ENCODE measurements at places on chromosomes 2 and 18. TPM values are rescaled to one million over a fixed set of nuclear protein-coding genes. Genes with fewer than 3 reads are reported as not detected.

- no peak for DNase-seq
Observed at GRCh38 chr18:39329496-39330275, 1764.1 kb upstream of the CELF4 start.

- peak; percentile 90 for DNase-seq
Observed at GRCh38 chr18:3649633-3650426, 199.9 kb downstream of the TGIF1 start.

DNA sequence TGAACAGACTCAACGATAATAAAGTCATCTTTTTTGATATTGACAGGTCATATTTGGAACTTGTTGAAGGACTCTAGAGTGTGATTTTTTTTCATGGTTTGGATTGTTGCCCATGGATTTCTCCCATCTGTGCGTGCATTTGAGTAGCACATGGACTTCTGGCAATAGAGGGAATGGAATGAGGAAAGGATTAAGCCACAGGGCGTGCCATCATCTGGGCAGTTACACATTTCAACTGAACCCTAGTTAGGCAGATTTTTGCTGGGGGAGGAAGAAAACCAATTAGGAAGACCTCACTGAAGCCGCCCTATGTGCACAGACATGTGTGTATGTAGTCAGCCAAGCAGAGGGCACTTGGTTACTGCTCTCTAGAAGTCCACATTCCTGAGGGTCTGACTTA lies 72.6 kb downstream of the TPGS2 start:
- DNase-seq, result no peak

The NAB1 gene
- 32.1 TPM for total RNA-seq

GRCh38 chr18:5309888-5310470 lies 14.5 kb upstream of the ZBTB14 start:
- peak; percentile 12 for DNase-seq

DNA sequence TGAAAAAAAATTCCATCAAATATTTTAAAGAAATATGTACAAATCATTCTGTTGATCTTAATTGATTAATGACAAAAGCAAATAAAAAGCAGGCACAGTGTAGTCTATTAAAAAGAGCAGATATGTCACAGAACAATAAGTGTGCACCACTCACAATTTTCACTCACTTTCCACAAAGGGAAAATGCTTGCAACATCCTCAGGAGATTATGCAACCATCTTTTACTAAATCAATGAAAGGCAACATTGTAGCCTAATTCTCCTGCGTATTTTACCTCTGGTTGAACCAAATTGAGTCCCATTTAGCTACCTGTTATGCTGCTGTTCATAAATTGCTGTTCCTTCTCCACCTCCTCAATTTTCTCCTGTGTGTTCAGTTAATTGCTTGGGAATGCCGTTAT lies 1346.8 kb upstream of the PIK3C3 start:
- no peak for DNase-seq

- peak; percentile 25 for DNase-seq
Observed at GRCh38 chr2:3805201-3805939, 102.0 kb downstream of the DCDC2C start.

DNA sequence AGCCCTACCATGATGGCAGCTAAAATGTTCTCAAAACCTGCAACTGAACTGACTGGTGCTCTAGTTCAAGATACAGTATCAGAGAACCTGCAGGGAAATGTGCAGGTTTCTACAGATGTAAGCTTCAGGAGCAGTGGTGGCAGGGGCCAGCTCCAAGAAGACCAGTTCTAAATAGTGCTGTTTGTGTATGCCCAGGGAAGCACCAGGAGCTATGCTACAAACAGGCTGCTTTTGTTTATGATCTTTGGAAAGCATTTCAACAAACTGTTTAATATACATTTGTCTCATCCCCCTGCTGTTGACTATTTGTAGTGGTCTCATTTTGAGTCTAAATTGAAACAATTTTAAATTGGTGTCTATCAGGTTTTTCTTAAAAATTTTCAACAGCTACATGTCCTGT lies 20.7 kb downstream of the FZD5 start:
- no peak for DNase-seq

DNA sequence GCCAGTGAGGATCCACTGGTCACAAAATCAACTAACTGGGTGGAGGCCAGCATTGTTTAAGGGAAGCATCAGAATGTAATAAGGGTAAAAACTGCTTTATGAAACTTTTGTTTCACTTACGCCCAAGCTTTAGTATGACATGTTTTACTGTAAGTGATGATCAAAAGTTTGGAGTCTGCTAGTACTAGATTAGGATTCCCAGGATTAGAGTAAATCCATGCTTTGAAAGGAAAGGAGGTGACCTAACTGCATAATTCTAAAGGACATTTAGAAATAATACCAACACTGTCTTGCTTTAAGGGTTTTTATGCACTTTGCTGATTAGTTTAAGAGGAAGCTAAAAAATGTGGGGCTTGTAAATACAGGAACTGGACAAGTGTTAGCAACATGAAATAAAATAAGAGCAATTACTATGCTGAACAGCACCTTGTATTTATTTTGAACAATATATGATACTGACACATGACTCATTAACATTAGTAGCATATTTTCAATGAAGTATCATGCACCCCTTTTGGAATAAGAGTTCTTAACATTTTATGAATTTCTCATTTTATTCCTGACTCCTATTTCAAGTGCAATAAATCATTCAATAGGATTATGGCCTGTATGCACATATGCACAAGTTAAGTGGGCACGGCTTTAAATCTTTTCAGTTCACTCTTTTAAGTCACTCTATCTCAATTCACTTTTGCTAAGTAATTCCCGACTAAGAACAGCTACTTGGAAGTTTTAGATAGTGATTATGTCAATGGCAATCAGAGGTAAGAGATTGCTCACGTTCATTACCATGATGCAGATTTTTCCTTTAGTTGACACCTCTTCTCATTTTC lies 62.5 kb downstream of the STK39 start:
- DNase-seq, result no peak

The RGPD4 gene
- not detected for total RNA-seq

GRCh38 chr2:149692961-149693396 lies 105.4 kb upstream of the MMADHC start:
- DNase-seq, result no peak

The DAW1 gene
- total RNA-seq, result 0.30 TPM
